ENCODE measurements at places on chromosomes 1 and 21.

DNA sequence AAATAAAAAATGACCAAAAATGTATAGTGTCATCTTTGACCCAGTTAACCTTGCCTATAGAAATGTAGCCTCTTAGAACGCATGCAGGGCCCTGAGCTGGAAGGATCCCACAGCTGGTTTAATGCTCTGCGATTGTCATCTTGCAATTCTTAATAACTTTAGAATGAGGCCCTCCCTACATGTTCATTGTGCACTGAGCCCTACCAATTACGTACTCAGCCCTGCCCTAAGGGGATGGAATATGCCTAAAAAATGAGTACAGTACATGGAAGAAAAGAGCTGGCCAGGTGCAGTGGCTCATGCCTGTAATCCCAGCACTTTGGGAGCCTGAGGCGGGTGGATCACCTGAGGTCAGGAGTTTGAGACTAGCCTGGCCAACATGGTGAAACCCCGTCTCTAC is 57.8 kb upstream of the BCAR3 start:
- DNase-seq, result no peak

DNA sequence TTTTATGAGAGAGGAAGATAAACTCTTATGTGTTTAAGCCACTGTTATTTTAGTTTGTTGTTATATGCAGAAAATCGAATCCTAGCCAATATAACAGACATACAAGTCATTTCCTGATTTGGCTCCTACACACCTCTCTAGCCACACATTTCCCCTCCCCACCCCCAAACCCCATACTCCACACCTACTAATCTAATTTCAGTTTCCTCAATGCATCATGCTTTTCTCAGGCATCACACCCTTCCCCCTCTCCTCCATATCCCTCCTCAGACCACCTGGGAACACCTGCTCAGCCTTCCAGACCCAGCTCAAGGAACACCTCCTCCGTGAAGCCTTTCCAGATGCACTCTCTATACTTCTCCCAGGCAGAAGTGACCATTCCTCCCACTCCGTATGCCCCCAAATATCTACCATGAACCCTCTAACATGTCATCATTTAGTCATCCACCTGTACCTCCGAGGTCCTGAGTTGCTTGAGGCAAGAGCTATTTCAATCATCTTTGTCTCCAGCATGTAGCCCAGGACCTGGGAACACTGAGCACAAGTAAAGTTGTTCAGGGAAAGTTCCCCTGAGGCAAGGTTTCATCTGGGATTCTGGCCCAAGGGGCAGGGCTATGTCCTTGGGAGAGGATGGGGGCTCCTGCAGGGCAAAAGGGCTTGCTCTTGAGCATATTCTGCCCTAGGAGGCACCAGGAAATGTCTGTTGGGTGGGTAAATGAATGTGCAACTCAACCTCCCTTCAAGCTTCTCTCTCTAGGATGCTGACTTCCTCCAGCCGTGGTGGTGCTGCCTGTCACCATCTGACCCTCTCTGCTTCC is 126.8 kb downstream of the HIVEP3 start:
- no peak for DNase-seq

- DNase-seq, result no peak
These were observed 40.8 kb upstream of the KCTD3 start for GRCh38 chr1:215526147-215526845.

DNA sequence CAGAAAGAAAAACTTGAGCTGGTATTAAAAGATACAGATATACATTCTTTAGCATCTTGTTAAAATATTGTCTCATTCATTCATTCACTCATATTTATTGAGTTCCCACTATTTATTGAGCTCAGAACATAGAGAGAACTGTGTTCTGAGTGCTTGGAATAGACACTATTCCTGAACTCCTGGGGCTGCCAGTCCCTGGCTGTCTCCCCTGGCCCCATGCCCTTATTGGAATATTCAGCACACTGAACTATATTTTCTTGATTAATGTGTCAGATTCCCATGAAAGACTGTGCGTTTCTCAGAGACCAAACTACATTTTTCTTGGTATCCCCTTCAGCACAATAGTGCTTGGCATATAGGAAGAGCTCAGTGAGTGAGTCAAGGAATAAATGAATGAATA is 44.0 kb upstream of the DAB1 start:
- DNase-seq, result no peak

GRCh38 chr1:216531263-216532239 is 108.3 kb upstream of the USH2A start:
- peak; percentile 8 for DNase-seq

DNA sequence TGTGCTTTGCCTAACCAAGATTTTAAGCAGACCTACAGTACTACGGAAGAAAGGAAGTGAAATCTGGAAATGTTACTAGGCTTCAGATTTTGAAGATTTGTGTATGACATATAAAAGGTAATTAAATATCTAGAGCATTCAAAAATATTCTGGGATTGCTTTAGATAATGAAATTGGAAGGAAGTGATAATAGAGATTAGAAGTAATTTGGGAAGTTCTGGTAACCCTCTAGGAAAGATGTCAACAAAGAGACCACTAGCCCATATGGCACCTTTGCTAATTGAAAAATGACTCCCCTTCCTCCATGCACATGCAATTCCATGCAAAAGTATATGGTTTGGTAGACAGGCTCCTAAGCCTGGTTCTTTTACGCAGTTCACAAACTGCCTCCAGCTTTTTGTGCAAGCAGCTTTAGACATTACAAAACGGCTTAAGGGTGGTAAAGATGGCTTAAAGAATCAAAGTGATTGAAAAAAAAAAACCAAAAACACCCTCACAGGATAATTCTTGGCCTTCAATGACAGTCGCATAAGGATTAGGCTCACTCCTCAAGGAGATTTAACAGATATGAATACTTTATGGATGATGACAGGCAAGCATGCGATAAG is 81.8 kb downstream of the LRRC7 start:
- DNase-seq, result no peak

GRCh38 chr1:29860056-29860455 is 623.7 kb downstream of the PTPRU start:
- DNase-seq, result no peak

GRCh38 chr1:218078916-218079315 is 206.2 kb upstream of the RRP15 start:
- DNase-seq, result no peak
